ENCODE measurements at places on chromosomes 7 and 10.

DNA sequence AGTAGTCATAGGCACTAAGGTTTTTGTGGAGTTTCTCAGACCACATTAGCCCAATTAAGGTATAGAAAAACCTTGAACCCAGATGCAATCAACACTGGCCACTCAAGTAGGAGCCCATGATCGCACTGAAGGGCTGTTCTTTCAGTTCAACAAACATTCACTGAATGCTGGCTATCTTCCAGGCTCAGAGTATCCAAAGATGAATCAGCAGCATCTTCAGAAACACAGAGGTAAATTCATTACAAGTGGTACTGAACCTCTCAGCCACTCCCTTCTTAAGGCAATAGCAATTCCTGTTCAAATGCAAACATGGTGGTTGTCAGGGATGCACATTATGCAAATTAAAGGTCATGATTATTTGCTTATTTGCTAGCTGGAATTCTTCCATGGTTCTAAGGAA is 17.1 kb downstream of the KCNK18 start:
- DNase-seq: no peak

DNA sequence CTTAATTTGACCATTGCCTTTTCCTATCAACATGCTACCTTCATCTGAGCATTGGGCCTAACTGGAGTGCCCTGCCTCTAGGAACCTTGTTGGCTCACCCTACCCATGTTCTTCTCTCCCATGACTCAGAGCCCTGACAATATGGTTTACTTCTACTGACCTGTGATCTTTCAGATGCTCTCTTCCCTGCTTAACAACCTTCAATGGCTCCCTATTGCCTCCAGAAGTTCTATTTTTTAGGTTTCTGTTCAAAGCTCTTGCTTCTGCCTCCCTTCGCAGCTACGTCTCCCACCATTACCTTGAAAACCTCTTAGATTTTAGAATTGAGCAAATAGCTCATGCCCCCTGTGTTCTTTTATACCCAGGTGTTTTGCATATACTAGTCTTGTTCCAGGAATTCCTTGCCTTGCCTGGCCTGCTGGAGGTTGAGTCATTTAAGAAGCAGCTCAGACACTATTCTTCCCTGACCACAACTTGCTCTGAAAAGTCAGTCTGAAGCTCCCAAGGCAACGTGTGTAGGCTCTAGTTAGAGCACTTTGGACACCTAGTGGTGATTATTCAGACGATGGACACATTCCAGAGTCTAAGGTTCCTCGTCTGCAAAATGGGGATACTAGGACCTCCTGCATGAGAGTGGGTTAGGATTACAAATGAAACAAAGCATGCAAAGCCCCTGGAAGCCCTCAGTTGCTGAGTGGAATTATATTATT is 64.4 kb upstream of the EMX2 start:
- DNase-seq: no peak

- no peak for DNase-seq
These were observed 7.7 kb downstream of the CREB3L2 start for GRCh38 chr7:137994216-137994615.

- no peak for DNase-seq
These were observed 101.2 kb downstream of the DNMBP start for GRCh38 chr10:99908512-99908911.

DNA sequence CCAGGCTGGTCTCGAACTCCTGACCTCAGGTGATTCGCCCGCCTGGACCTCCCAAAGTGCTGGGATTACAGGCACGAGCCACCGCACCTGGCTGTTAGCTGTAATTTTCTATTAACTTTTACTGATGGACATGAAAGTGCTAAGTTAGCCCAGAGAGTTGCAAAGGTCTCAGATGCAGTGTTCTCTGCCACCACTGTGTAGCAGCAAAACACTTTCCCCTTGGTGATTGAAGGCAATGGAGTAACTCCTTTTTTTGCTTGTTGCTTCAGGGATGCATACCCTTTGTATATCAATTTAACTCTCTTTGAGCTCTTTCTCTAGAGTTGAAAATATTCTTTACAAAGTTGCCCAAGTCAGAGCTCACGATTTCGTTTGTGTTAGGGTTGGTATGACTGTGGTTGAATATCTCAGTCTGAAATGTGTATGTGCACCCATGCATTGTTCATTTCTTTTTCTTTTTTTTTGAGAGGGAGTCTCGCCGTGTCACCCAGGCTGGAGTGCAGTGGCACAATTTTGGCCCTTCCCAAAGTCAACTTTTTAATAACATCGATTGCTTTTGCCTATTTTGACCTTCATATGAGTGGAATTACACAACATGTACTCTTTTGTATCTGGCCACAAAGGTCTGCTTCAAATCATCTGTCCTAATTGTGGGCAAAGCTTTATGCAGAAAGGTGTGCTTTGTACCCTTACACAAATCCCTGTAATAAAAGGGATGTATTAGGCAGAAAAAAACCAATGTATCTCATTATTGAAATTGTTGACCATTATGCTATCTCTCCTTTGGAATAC is 52.6 kb downstream of the GTF2I start:
- DNase-seq: no peak

DNA sequence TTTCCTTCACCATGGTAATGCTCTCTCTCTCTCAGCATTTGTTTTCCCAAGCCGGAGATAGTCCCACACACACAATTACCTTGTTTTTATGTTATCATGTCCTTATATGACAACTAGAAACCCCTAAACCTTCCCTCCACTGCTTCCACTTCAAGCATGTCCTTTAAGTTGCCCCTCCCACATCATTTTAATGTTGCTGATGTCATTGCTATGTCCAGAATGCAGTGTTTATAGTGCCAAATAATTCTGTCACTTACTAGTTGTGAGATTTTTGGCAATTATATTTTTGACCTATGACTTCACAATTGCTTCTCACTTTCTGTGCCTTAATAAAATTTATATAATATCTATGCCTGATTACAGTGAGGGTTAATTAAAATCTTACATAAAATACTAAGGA is 645.9 kb downstream of the XPNPEP1 start:
- DNase-seq: no peak

- DNase-seq: no peak
These were observed 415.1 kb downstream of the CCSER2 start for GRCh38 chr10:84743483-84743882.

GRCh38 chr7:17502213-17503060 is 204.0 kb downstream of the AHR start:
- no peak for DNase-seq

- no peak for DNase-seq
These were observed 23.1 kb upstream of the ZNF735 start for GRCh38 chr7:64183827-64184372.

- no peak for DNase-seq
These were observed 52.5 kb upstream of the NFKB2 start for GRCh38 chr10:102342958-102343357.

GRCh38 chr7:65216469-65216868 is 157.2 kb upstream of the ZNF92 start:
- DNase-seq: no peak

DNA sequence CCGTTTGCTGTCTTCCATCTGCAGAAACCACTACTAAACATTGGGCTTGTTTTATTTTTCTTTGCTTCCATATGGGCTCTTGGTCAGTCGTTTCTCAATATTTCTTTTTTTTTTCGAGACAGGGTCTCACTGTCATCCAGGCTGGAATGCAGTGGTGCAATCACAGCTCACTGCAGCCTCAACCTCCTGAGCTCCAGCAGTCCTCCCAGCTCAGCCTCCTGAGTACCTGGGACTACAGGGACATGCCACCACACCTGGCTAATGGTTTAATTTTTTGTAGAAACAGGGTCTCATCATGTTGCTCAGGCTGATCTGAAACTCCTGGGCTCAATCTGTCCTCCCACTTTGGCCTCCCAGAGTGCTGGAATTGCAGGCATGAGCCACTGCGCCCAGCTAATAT is 163.1 kb downstream of the LYZL1 start:
- DNase-seq: no peak

DNA sequence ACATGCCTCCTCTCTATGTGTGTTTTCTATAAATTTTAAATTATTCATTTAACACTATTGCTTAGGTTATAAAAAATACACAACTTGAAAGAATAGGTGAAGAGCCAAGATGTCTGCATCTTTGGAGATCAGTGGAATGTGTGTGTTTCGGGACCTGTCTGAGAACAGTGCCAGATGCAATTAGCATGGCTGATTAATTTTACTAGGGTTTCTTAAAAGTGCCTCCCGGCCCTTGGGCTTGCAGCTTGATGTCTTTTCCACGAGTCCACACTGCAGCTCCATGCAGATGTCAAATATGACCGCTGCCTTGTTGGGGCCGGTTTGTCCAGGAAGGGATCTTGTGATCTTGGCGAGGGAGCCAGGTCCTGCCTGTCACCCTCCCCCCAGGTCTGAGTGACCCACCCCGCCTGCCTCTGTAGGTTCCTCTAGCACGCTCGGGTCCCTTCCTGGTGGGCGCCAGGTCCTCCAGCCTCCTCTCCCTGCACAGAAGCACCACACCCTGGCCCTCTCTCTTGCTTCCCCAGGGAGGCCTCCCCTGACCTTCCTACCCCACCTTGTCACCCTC is 20.7 kb downstream of the LHPP start:
- no peak for DNase-seq

- no peak for DNase-seq
These were observed 107.9 kb downstream of the POU6F2 start for GRCh38 chr7:39085590-39086049.

GRCh38 chr10:36003031-36003600 is 361.0 kb upstream of the FZD8 start:
- DNase-seq: no peak

DNA sequence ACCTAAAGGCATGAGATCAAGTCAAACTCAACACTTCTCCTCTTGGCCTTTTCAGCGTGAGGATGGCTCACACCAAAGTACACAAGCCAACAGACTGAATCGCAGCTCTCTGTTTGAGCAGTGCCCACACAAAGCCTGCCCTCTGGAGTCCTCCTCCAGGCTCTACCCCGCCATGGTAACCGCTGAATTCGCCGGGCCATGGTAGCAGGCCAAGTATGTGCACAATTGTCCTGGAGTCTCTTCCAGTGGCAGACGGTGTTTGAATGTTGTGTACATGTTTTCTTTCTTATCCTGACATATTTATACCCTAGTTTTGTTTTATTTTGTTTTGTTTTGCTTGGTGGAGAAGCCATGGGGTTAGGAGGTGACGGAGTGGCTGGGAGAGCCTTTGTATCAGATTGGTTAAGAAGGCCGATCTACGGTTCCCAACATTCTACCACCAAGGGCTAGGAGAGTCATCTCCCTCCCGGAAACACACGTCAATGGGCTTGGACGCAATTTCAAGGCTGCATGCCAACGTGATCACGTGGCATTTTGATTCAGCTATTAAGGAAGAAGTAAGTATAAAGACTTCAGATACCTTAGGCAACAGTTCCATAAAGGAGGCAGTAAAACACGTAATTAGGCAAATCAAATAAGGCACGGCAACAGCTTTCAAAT is 12.1 kb upstream of the SHH start:
- no peak for DNase-seq

- no peak for DNase-seq
These were observed 37.1 kb downstream of the CCDC71L start for GRCh38 chr7:106623853-106624252.

GRCh38 chr10:43930777-43931176 is 282.1 kb upstream of the ZNF32 start:
- DNase-seq: no peak

- DNase-seq: no peak
These were observed 395.9 kb downstream of the TFEC start for GRCh38 chr7:115634633-115635032.

DNA sequence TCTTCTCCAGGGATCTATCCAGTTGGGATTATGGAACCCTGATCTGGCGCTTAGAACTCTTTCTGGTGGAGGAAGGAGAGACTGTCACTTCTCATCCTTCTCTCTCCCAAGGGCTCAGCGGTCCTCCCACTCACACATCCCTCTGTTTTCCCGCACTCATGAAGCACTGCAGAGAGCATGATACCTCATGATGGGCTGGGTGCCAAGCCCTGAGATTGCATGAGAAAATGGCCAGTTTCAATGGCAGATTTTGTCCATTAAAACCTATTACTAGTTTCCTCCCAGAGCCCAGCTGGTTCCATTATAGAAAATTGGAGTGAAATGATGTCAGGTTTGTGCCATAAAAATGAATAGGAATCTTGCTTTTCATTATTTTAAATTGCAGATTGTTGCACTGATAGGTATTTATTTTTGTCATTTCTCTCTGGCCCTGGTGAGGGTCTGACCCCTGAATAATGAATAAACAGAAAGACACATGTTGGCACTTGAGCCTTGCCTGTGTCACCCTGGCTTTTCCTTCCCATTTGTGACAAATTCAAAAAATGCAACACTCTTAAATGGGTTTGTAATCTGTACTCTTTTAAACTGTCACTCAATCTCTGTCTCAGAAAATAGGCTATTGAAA is 1151.1 kb downstream of the TYW1 start:
- DNase-seq: no peak

DNA sequence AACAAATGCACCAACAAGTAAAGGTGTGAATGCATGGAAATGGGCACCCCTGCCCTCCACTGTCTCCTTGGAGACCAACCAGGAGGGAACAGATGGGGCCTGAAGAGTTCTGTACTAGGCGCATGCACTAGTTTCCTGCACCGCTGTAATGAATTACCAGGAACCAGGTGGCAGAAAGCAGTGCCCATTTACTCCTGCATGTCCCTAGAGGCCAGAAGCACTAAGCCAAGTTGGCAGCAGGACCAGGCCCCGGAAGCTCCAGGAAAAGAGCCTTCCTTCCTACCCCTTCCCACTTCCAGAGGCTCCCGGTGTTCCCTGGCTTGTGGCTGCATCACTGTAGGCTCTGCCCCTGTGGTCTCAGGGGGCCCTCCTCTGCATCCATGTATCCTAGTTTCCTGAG is 237.5 kb upstream of the PPP2R2D start:
- no peak for DNase-seq

DNA sequence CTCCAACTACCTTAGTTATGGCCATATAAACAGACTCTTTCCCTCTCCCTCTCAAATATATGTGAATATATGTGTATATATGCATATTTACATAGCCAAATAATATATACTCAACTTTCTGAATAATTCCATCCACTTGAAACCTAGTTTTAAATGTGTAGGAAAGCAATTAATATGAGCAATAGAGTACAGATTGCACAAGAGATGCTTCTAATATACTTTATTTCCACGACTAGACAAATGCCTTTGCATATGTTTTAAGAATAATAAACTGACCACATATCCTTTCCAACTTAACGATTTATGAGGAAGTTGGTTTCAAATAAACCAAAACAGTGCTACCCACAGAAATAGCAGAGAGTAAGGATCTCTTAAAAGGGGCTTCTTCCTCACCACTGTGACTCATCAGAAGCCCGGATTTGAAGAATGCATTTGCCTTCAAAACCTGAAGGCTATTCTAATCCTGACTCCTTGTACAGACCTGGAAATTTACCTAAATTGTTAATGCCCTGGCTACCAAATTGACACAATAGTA is 266.3 kb downstream of the AHR start:
- DNase-seq: no peak
